Bone marrow (tissue), 2 donors: ENCODE measurements at places on chromosomes 1 and 21.

GRCh38 chr21:37453350-37453749 lies 86.8 kb downstream of the DYRK1A start:
- DNase-seq: no peak

DNA sequence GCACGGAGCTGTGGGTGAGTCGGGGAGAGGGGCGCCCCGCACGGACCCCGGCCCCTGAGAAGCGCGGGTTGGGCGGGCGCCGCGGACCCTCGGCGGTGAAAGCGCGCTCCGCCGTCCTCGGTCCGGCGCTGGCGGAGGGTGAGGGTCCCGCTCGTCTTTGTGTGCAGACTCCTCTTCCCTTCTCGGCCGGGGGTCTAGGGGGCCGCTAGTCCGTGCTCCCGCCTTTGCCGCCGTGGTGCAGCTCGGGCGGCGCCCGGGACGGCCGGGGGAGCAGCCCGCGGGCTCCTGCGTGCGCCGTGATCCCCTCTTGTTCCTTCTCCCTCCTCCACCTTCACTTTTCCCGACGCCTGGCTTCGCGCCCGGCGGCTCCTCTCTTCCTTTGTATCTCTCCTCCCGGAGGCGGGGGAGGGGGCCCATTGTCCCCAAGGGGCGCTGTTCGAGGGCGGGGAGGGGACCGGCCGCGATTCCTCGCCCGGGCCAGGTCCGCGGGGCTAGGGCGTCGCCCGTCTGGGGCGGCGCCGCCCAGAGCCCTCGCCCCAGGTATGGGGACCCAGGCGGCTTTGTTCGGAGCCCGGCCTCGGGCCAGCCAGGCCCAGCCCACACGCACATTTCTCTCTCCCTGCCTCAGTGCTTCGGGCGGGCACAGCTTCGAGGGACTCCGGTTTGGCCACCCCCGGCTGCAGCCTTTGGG lies 519 bp downstream of the FNBP1L start:
- DNase-seq: no peak

- peak; percentile 38 for DNase-seq
Measured at GRCh38 chr1:6208723-6209660, 3.1 kb downstream of the RNF207 start.

- DNase-seq: no peak
Measured at GRCh38 chr1:189819751-189820150, 657.9 kb downstream of the BRINP3 start.
